ENCODE measurements at places on chromosomes 2 and 18. TPM values are rescaled to one million over a fixed set of nuclear protein-coding genes. Genes with fewer than 3 reads are reported as not detected.

DNA sequence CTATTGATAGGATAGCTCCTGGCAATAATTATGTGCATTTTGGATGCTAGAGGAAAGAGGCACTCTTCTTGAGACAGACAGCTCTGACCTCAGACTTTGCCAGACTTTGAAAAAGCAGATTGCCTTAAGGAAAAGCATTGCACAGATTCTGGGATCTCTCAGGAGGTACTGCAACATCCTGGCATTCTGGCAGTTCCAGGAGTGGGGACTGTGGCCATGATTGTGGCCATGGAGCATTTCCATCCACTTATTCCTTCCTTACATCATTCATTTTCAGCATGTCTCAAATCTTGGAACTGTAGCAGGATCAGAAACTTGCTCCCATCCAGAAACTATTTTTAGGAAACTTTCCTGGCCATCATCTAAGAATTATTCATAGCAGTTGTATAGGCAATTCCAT lies 144.9 kb upstream of the FOSL2 start:
- H3K27ac ChIP-seq, result no peak overlapping the region
- no peaks in the 10 kb centered on the region for H3K27me3 ChIP-seq
- H3K4me1 ChIP-seq, result no peaks in the 10 kb centered on the region

DNA sequence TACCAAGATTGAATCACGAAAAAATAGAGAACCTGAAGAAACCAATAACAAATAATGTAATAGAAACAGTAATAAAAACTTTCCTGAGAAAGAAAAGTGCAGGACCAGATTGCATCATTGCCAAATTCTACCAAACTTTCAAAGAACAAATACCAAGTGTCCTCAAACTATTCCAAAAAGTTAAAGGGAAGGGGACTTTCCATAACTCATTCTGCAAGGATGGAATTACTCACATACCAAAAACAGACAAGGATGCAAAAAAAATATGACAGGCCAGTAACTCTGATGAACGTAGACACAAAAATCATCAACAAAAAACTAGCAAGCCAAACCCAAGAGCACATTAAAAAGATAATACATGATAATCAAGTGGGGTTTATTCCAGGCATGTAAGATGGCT lies 172.3 kb upstream of the SLC35G4 start:
- no peak overlapping the region for H3K4me3 ChIP-seq
- H3K36me3 ChIP-seq, result no peaks in the 10 kb centered on the region
- no peaks in the 10 kb centered on the region for H3K27me3 ChIP-seq
- no peak overlapping the region for H3K27ac ChIP-seq
- DNase-seq, result no peak

DNA sequence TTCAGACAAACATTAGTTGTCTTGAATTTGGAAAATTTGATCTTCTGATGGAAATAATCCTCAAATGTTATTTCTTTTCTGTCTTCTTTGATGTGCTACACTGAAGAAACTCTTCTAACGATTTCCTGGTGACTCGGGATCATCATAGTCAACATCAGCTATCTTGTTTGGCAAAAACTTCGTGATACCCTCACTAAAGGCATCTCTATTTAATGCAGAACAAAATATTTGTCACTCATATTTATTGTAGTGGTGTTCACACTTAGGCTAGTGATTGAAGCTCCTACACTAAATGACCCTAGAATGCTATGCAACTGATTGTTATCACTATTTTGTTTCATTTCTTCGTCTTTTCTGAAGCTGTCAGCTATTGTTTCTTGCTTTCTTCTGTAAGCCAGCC lies 334.7 kb upstream of the ZEB2 start:
- H3K4me1 ChIP-seq, result no peaks in the 10 kb centered on the region
- DNase-seq, result no peak
- no peak overlapping the region for H3K27ac ChIP-seq
- no peaks in the 10 kb centered on the region for H3K36me3 ChIP-seq
- no peaks in the 10 kb centered on the region for H3K27me3 ChIP-seq
- H3K4me3 ChIP-seq, result no peak overlapping the region

GLI2 gene
- 46.9 TPM for total RNA-seq

FARSB gene
- total RNA-seq, result 36.1 TPM
